ENCODE measurements at places on chromosomes 12 and 14. TPM values are rescaled to one million over a fixed set of nuclear protein-coding genes. Genes with fewer than 3 reads are reported as not detected.

GRCh38 chr14:31927348-31927832, 149.7 kb upstream of the ARHGAP5 start:
- no peaks in the 10 kb centered on the region for H3K27me3 ChIP-seq
- H3K27ac ChIP-seq = no peak overlapping the region
- peak; percentile 41 for DNase-seq
- H3K4me3 ChIP-seq = no peak overlapping the region

DNA sequence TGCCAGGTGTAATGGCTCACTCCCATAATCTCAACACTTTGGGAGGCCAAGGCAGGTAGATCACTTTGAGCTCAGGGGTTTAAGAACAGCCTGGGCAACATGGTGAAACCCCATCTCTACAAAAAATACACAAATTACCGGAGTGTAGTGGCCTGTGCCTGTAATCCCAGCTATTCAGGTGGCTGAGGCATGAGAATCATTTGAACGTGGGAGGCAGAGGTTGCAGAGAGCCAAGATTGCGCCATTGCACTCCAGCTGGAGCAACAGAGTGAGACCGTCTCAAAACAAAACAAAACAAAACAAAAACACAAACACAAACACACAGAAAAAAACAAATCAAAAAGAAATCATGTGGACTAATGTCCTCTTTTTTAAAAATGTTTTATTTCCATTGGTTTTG, 104.4 kb downstream of the NUAK1 start:
- H3K27ac ChIP-seq = no peak overlapping the region
- H3K36me3 ChIP-seq = no peaks in the 10 kb centered on the region
- H3K27me3 ChIP-seq = no peaks in the 10 kb centered on the region

DNA sequence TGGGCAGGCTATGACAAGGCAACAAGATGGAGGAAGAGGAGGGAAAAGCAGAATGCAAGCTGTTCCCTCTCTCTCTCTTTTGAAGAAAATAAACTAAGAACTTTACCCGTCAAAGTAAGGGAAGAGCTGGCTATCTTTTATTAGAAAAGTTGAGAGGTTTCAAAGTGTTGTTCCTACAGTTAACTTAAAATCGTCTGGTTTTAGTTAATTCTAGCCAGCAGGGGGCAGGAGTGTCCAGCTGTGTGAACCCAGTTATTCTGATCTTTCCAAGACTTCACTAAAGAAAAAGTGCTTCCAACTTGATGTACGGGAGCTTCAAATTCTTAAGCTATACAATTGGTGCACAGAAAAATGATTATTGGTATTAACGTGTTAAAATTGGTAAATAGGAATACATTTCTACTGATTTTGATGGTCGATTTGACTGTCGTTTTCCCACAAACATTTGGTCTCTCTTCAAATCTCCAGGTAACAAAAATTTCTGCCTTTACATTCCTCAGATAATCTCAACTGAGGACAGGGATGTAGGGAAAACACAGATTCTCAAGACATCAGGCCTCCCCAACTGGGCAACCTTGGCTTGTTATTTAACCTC, 28.4 kb upstream of the MON2 start:
- no peaks in the 10 kb centered on the region for H3K36me3 ChIP-seq
- DNase-seq = no peak
- peaks cover 9% of the 10 kb centered on the region for H3K27me3 ChIP-seq
- H3K4me3 ChIP-seq = no peak overlapping the region
- H3K27ac ChIP-seq = no peak overlapping the region

The WNT1 gene
- not detected for total RNA-seq

The AMN gene
- 1.9 TPM for total RNA-seq

DNA sequence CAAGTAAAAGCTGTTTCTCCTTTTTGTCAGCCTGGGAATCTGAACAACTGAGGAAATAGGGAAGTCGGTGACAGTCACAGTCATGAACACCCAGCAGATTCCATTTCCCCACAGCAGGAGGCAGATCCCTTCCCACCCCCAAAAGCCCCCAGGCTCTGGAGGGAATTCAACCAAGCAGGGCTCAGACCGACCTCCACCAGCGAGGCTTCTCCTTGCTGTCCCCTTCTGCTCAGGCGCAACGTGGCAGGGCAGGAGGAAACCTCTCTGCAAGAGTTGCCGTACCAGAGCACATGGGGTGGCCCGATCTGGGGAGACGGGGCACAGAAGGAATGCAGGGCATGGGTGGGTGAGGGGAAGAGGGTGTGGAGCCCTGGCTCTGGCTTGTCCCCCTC, 319 bp downstream of the GALNT6 start:
- no peak overlapping the region for H3K27ac ChIP-seq
- H3K36me3 ChIP-seq = peaks cover 9% of the 10 kb centered on the region
- peak overlapping the region; percentile 95 for H3K4me3 ChIP-seq
- DNase-seq = no peak
- H3K4me1 ChIP-seq = peaks cover 8% of the 10 kb centered on the region

The JAG2 gene
- 11.3 TPM for total RNA-seq

GRCh38 chr12:51663390-51663789, 72.4 kb downstream of the SCN8A start:
- H3K36me3 ChIP-seq = peaks cover 21% of the 10 kb centered on the region
- H3K4me1 ChIP-seq = peaks cover 2% of the 10 kb centered on the region
- DNase-seq = no peak
- no peaks in the 10 kb centered on the region for H3K27me3 ChIP-seq
- H3K4me3 ChIP-seq = no peak overlapping the region

The PRB2 gene
- total RNA-seq = not detected

The KCNC2 gene
- not detected for total RNA-seq

DNA sequence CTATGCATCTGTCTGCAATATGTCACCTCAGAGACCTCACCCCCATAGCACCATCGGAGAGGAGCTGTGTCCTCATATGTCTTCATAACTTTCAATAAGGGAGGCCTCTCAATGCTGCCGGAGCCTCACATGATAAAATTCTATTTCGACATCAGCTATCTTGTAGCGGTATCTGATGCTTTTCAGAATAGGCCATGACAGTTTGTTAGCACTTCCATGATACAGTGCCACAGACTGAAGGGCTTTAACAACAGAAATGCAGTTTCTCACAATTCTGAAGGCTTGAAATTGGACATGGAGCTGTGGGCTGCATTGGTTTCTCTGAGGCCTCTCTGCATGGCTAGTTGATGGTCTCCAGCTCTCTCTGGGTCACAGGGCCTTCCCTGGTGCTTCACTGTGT, 125.0 kb upstream of the PZP start:
- no peaks in the 10 kb centered on the region for H3K4me1 ChIP-seq
- no peak for DNase-seq
- H3K27me3 ChIP-seq = no peaks in the 10 kb centered on the region
- H3K36me3 ChIP-seq = peaks cover 31% of the 10 kb centered on the region
- no peak overlapping the region for H3K4me3 ChIP-seq

The MAPKAPK5 gene
- total RNA-seq = 80.7 TPM

DNA sequence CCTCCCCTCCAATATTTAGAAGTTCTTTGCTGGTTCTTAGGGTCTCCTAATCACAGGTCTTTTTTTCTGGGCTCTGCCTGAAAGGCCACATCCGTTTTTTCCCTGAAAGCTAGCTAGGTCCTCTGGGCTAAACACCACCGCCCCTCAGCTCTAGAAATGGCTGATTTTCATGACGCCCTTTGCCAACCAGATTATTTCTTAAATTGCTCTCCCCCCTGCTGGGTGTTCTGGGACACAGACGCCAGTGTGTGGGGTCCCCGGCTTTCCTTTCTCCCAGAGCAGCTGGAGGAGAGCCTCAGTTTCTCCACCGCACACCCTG, 45.3 kb upstream of the ATP23 start:
- H3K4me1 ChIP-seq = peaks cover 15% of the 10 kb centered on the region
- peak overlapping the region; percentile 57 for H3K4me3 ChIP-seq
- no peak overlapping the region for H3K27ac ChIP-seq

DNA sequence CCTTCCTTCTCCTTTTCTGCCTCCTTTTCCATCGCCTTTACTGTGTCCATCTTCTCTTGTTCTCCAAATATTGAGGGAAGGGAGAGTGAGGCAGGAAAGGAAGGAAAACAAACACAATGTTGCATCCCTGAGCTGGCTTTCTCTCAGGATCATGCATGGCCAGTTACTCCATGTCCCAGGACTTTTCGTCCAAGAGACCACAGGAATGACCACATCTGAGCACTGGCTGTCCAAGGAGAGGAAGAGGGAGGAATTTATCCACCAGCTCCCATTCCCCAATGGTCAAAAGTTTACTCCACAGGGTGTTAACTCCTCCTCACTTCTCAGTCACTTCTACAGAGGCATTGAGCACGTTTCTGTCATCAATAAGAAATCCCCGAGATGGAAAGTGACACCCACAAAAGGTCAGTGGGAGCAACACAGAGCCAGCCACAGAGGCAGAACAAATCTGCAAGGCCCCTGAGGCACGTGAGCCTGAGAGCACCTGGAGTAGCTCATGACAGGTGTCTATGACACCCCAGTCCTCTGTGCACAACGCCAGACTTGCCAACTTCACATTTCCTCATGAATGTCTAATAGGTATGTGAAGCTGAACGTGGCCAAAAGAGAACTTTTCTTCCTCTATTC, 177.3 kb upstream of the NUDT4 start:
- H3K27ac ChIP-seq = no peak overlapping the region
- H3K27me3 ChIP-seq = no peaks in the 10 kb centered on the region
- no peaks in the 10 kb centered on the region for H3K36me3 ChIP-seq
- no peak overlapping the region for H3K4me3 ChIP-seq

DNA sequence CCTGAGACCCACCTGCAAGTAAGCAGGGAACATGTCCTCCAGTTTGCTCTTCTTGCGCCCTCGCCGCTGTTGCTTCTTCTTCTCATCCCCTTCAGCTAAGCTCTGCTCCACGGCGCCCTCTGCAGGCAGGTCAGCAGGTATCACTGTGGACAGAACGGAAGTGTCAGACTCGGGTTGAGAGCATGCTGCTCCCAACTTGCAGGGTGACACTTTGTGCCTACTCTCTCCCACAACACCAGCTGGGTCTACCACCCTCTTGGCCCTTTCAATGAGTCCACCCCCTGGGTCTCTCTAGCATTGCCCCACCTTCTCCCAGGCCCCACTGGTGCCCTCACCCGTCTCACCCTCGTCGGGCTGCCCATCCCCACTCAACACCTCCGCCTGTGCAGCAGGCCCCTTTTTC, 16.7 kb downstream of the KMT2D start:
- peaks cover 93% of the 10 kb centered on the region for H3K36me3 ChIP-seq
- H3K4me1 ChIP-seq = no peaks in the 10 kb centered on the region
- H3K27me3 ChIP-seq = no peaks in the 10 kb centered on the region
- peak; percentile 85 for DNase-seq

GRCh38 chr14:54053386-54053745, 96.7 kb upstream of the BMP4 start:
- no peaks in the 10 kb centered on the region for H3K27me3 ChIP-seq
- no peak overlapping the region for H3K4me3 ChIP-seq
- H3K36me3 ChIP-seq = no peaks in the 10 kb centered on the region
- H3K27ac ChIP-seq = no peak overlapping the region

The TRIP11 gene
- 33.5 TPM for total RNA-seq

GRCh38 chr14:60508707-60509437, at the start of gene SIX6:
Gene SIX6 (plus strand): TSS chr14:60509146. CDS start chr14:60509399, 253 bp downstream.
- H3K4me3 ChIP-seq = peak within 1 kb of the TSS; percentile 85
- peak; percentile 91 for DNase-seq
- no peaks in the 10 kb centered on the region for H3K36me3 ChIP-seq
- peaks cover 79% of the 10 kb centered on the region for H3K27me3 ChIP-seq

- no peak overlapping the region for H3K27ac ChIP-seq
- DNase-seq = no peak
- no peaks in the 10 kb centered on the region for H3K27me3 ChIP-seq
- H3K4me1 ChIP-seq = no peaks in the 10 kb centered on the region
- no peak overlapping the region for H3K4me3 ChIP-seq
Measured at GRCh38 chr12:11130999-11131398, 3.4 kb downstream of the TAS2R30 start.

The PLEKHD1 gene
- 0.37 TPM for total RNA-seq

DNA sequence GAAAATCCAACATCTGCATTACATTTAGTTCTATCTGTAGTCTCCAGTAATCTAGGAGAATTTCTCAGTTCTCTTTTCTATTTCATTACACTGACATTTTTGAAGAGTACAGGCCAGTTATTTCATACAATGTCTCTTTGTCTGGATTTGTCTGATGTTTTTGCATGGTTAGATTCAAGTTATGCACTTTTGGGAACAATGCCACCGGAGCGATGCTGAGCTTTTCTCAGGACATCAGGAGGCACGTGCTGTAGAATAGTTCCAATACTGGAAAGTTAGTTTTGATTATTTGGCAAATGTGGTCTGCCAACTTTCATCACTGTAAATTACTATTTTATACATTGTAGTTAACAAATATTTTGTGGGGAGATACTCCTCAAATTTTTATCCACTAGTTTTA, 43.1 kb downstream of the ALDH1L2 start:
- H3K4me3 ChIP-seq = no peak overlapping the region
- DNase-seq = no peak
- H3K27ac ChIP-seq = no peak overlapping the region
- peaks cover 3% of the 10 kb centered on the region for H3K36me3 ChIP-seq
- no peaks in the 10 kb centered on the region for H3K27me3 ChIP-seq

GRCh38 chr12:116404247-116404646, 126.8 kb upstream of the MED13L start:
- H3K27ac ChIP-seq = no peak overlapping the region
- 0 out of 2 replicates have a peak, but pooled peaks cover 1% of the 10 kb centered on the region for H3K4me1 ChIP-seq
- H3K36me3 ChIP-seq = peaks cover 2% of the 10 kb centered on the region
- no peak for DNase-seq

DNA sequence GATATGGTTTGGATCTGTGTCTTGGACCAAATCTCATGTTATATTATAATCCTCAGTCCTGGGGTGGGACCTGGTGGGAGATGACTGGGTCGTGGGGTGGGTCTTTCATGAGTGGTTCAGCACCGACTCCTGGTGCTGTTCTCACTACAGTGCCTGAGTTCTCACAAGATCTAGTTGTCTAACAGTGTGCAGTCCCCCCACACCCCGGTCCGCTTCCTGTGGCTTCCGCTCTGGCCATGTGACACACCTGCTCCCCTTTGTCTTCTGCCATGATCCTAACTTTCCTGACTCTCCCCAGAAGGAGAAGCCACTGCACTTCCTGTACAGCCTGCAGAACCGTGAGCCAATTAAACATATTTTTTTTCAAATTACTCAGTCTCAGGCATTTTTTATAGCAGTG, 1262.2 kb downstream of the TMEM121 start:
- no peak for DNase-seq
- peaks cover 7% of the 10 kb centered on the region for H3K36me3 ChIP-seq
- H3K4me1 ChIP-seq = no peaks in the 10 kb centered on the region
- no peak overlapping the region for H3K27ac ChIP-seq
- H3K4me3 ChIP-seq = no peak overlapping the region

The TAS2R42 gene
- not detected for total RNA-seq

DNA sequence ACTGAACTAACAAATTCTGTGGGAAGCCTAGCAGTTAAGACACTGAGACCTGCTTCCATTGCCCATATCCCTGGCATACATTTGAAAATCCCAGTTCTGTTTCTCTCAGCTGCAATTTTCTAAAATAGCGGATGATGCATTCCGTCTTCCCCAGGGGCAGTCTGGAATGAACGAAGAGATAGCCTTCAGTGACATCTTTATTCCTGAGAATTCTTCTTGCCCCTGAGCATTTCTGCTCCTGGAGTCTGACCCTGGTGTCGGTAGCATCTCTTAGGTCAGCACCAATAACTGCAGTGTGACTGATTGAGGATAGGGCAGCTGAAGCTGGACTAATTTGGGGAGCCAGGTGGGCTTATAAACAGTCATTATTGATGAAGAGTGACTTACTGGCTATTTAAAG, 552.5 kb downstream of the DIO2 start:
- H3K27ac ChIP-seq = no peak overlapping the region
- no peaks in the 10 kb centered on the region for H3K4me1 ChIP-seq
- H3K4me3 ChIP-seq = no peak overlapping the region

GRCh38 chr14:76917745-76918255, 91.6 kb downstream of the LRRC74A start:
- peaks cover 25% of the 10 kb centered on the region for H3K4me1 ChIP-seq
- DNase-seq = no peak
- H3K36me3 ChIP-seq = no peaks in the 10 kb centered on the region
- H3K27me3 ChIP-seq = no peaks in the 10 kb centered on the region
